ENCODE measurements at places on chromosomes 16 and 17.

DNA sequence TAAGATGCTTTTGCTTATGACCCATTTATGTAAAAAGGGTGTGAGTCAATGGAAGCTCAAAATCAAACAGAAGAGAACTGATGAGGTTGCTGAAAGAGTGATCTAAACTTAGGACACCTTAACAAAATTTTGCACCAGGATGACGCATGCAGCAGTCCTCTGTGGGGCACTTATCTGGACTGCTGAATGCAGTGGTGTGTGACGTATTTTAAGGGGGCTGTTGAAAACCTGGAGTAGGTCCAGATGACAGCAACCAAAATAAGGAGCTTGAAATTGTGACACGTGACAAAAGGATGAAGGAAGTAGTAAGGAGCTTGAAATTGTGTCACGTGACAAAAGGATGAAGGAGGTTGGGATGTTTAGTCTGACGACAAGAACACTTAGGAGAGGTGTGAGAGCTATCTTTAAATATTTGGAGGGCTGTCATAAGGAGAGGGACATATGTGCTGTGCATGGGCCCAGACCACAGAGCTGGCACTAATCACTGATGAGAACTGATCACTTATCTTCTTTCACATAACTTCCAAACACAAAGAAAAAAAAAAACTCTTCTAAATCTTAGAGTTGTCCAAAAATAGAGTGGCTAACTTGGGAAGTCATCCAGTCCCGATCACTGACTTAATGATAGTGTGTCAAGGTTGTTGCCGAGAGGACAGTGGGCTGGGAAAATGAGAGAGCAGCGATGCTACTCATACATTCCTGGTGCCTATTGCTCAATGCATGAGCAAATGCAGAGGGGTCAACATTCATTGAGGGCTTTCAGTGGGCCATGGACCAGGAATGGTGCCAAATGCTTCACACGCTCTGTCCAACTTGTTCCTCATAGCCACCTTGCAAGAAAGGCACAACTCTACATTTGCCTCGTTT is 264.2 kb upstream of the ZFHX3 start:
- no peak for DNase-seq
- H3K27ac ChIP-seq = no peak overlapping the region
- no peaks in the 10 kb centered on the region for H3K4me1 ChIP-seq
- no peaks in the 10 kb centered on the region for H3K36me3 ChIP-seq
- no peaks in the 10 kb centered on the region for H3K27me3 ChIP-seq
- H3K4me3 ChIP-seq = no peak overlapping the region

GRCh38 chr17:83198366-83199341 is 119.2 kb downstream of the METRNL start:
- H3K27me3 ChIP-seq = no peaks in the 10 kb centered on the region
- H3K4me3 ChIP-seq = no peak overlapping the region
- no peaks in the 10 kb centered on the region for H3K4me1 ChIP-seq
- H3K27ac ChIP-seq = no peak overlapping the region
- DNase-seq = no peak

DNA sequence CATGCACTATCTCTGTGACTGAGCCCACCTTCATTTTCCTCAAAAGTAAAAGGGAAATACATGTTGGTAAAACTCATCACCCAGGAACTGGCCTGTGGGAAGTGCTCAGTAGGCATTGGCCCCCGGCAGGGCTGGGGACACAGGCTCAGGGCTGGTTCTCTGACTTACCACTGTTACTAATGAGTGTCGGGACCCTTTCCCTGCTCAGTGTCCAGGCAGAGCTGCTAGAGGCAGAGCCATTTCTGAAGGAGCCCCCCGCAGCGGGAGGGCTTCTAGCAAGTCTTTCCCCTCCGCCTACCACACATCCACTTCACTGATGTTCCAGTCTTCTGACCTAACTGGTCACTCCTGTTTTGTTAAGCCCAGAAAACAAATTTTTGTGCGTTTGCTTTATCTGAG is 1.7 kb upstream of the PEMT start:
- H3K36me3 ChIP-seq = no peaks in the 10 kb centered on the region
- H3K4me3 ChIP-seq = no peak overlapping the region
- no peaks in the 10 kb centered on the region for H3K27me3 ChIP-seq

DNA sequence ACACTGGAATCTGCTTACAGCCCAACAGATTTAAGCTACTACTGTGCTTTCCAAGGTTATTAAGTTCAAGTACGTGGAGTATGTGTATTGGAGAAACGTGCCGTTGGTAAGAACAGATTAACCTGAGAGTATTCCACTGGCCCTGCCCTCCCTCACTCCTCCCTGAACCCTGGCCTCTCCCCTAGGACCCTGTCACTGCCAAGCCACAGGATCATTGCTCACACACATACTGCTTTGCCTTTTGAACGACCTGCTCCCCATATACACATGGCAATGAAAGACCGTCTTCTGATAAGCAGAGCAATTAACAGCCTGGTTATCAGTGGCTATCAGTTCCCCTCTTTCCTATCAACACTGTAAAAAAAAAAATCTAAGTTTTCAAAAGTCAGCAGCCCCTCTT is 458.9 kb upstream of the DYNLRB2 start:
- no peaks in the 10 kb centered on the region for H3K4me1 ChIP-seq
- no peaks in the 10 kb centered on the region for H3K36me3 ChIP-seq
- H3K4me3 ChIP-seq = no peak overlapping the region
- H3K27ac ChIP-seq = no peak overlapping the region
- no peaks in the 10 kb centered on the region for H3K27me3 ChIP-seq

DNA sequence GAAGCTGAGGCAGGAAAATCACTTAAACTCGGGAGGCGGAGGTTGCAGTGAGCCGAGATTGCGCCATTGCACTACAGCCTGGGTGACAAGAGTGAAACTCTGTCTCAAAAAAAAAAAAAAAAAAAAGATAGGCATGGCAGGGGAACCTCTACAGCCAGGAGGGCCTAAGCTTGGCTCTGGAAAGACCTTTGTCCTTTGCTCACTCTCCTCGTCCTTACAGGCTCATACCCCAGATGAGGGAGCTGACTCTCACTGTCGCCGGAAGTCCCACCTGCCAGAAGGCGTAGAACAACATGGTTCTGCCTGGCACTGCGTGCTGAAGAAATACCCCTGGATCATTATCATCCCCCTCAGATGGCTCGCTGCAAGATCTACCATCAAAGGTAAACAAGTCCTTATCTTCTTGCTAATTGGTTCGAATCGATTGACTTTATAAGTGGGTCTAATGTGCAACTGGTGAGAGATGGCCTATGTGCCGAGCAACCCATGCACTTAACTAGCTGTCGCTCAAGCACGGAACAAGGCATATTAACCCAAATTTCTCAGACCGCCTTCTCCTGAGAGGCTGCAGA is 29.7 kb downstream of the RTN4RL1 start:
- no peak overlapping the region for H3K4me3 ChIP-seq
- peaks cover 3% of the 10 kb centered on the region for H3K27me3 ChIP-seq
- DNase-seq = no peak
- H3K4me1 ChIP-seq = no peaks in the 10 kb centered on the region

Measured in iPS DF 6.9 (cell line).